ENCODE measurements at places on chromosomes 2 and 18.

- no peak for DNase-seq
Measured at GRCh38 chr2:105926960-105927678, 182.4 kb downstream of the NCK2 start.

DNA sequence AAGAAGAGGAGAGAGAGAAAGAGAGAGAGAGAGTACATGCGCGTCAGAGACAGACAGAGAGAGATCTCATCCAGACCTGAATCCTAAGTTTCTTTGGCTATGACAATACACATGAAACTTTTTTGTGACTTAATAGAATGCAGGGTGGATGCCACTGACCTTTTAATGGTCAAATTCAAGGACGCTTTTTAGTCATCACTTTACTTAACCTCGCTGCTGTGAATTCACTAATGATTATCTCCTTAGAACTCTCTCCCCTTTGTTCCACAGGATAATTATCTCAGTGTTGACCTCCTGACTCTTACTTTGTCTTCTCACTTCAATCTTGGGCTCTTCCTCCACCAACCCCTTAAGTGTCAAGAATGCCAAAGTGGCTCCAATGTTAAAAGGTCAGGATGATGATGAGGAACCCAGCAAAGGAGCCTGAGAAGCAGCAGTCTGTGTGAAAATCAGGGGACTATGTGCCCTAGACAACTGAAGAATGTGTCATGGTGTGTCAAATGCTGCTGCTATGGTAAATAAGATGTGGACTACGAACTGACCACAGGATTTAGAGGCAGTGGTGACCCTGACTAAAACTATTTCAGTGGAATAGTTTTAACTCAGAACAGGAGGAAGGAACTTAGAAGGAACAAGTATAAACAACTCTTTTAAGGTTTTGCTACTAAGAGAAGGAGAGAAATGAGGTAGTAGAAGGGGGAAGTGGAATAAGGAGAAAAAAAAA lies 382.1 kb downstream of the ZEB2 start:
- DNase-seq, result no peak

- no peak for DNase-seq
Measured at GRCh38 chr2:153431114-153431513, 47.4 kb downstream of the RPRM start.

GRCh38 chr2:157897106-157897971 lies 21.2 kb upstream of the ACVR1 start:
- DNase-seq, result no peak

DNA sequence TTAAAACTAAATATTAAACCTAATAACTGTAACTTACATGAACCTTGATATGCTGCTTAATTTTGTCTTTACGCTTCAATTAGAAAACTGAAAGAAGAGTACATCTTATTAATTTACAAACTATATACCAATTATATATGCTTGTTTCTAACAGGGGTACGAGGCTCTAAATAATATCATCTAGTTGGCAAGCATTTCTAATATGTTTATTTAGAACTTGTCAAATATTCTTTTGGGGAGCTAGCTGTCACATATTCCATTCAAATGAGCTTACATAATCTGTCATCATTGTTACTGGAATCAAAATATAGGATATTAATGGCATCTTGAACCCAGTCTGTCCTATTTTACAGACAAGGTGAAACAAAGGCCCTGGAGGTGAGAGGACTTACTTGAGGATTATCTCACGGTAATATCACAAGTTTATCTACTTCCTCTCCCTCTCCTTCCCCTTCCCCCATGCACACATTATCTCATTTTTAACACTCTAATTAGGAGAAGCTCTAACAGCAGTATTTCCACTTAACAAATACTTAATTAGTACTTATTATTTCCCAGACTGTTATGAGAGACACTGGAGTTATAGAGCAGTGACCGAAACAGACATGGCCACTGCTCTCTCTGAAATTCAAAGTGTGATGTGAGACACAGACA lies 3.5 kb downstream of the PRKD3 start:
- DNase-seq, result no peak

GRCh38 chr2:138395565-138396306 lies 105.8 kb upstream of the SPOPL start:
- no peak for DNase-seq

GRCh38 chr2:164597983-164598382 lies 23.3 kb downstream of the GRB14 start:
- DNase-seq, result no peak

GRCh38 chr2:43880471-43880870 lies 41.7 kb downstream of the ABCG8 start:
- DNase-seq, result no peak

- DNase-seq, result no peak
Measured at GRCh38 chr2:160700021-160700814, 206.6 kb upstream of the RBMS1 start.

DNA sequence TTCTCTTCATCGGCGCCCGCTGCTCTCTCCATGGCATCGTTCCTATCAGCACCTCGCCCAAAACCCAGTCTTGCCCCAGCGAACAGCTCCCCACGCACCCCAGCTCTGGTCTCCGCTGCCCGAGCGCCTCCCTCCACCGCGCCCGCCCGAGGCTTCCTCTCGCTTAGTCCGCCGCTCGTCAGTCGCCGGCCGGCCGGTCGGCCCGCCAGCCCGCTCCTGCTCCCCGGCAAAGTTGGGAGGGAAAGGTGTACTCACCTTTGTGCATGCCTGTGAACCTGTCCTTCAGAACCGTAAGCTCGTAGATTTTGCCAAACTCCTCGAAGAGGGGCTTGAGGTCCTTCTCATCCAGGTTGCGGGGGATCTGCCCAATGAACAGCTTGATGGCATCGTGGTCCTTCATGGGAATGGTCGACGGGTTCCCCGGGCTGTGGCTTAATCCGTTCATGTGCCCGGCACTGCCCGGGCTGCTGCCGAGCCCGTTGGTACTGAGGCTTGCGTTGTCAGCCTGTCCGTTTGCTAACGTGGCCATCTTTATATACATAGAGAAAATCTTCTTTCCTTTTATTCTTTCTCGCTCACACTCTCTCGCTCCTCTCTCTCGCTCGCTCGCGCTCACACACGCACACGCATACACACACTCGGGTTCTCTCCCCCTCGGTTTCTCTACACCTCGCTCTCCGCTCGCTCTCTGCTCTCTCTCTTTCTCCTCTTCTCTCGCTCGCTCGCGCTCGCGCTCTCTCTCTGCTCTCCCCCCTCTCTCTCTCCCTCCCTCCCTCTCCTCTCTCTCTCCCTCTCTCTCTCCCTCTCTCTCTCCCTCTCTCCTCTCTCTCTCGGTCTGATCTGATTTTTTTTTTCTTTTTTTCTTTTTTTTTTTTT lies at the start of gene CELF4:
Gene CELF4 (minus strand): TSS at position 698 of the 876 bp plus-strand sequence.
- peak; percentile 88 for DNase-seq

GRCh38 chr18:70671889-70672565 lies 383.2 kb downstream of the SOCS6 start:
- no peak for DNase-seq

GRCh38 chr18:32442575-32442974 lies 28.1 kb downstream of the GAREM1 start:
- no peak for DNase-seq

- DNase-seq, result no peak
Measured at GRCh38 chr2:44295633-44296359, 20.5 kb downstream of the SLC3A1 start.

- no peak for DNase-seq
Measured at GRCh38 chr2:169712791-169713227, 18.5 kb downstream of the PHOSPHO2 start.

DNA sequence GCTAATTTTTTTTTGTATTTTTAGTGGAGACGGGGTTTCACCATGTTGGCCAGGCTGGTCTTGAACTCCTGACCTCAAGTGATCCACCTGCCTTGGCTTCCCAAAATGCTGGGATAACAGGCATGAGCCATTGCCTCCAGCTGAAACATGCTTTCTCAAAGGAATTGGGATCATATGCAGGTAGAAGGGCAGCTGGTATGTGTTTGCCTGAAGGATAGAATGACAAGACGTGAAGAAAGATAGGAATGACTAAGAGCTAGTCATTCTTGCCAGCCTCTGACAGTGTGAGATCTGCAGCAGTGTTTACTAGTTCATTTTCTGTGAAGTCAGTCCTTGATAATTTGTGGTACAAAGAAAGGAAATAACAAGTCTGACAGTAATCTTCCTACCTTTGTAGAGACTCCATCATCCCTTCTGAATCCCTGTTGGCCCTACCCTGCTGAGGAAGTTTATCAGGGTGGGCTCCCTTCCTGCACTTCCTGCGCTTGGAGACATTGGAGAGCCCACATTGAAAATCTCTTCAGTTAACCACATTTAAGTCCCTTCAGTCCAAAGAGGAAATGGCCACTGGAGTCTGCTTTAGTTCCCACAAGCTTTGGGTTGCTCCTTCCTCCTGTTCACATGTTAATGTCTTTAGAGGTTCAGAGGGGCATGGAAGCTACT lies 14.7 kb downstream of the CFLAR start:
- DNase-seq, result no peak

- DNase-seq, result no peak
Measured at GRCh38 chr2:2663401-2664036, 332.4 kb upstream of the MYT1L start.

DNA sequence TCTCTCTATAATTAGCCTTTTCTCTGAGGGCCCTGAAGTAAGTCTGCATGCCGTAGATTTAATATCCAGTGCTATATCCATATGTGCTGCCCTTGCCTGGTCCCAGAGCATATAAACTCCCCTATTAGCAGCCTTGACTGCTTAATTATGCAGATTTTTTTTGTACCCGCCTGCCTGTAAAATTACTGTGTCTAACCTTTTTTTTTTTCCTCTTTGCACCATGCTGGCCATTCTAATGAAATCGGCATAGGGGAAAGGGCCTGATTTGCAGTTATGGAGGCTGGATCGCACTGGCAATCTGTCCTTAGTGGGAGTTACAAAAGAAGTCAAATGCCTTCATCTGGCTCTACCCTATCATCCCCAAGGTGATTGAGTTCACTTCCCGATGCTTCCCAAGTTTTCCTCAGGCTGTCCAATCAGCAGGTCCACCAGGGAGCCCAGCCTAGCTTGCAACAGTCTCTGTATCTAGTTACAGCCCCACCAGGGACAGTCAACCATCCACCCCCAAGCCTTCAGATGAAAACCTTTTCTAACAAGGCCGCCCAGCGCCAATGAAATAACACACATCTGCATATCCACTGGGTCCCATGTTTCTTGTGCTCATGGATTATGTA lies 239.0 kb downstream of the ZNF521 start:
- DNase-seq, result no peak

GRCh38 chr2:146597291-146597690 lies 1247.5 kb upstream of the ACVR2A start:
- DNase-seq, result no peak

DNA sequence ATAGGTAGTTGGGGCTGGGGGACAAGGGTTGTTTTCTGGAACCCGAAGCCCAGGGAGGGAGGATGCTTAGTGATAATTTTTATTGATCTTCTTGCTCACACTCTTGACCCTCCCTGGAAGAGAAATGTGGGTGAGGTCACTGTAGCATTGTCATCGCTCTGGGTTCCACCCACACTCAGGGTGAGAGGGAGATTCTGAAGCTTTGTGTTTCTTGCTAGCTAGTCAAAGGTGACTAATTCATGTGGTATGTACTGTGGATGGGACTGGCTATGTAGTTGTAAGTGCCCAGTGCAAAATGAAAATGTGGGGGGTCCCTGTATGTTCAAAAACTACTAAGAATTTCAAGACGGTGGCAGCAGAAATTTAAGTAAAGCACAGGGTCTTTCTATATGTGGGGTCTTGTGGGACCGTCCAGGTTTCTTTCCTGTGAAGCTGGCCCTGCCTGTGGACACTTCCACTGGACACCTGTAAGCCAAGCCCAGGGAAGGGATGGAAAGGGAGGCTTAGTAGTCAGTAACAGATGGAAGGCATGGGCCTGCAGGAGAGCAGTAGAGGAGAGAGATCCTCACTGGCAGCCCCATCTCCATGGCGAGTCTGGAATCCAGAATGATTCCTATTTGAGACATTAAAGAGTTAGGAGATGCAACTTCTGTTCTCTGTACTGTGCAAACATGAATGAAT lies 35.0 kb downstream of the TSN start:
- DNase-seq, result no peak

DNA sequence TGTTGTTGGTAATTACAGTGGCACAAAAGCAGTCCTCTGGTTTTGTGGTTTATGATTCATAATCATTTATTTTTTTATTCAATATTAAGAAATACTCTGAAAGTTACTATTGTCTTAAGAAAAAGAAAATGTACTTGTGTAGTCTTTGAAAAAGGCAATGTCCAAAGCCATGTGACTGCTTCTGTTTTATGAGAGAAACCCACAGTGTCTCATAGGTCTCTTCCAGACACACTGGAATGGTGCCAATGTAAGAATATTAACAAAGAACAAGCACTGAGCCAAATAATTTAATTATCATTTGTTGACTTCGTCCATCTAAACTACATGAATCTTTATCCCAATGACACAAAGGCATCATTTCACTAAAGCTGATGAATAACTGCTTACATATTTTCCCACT lies 62.5 kb downstream of the RPRM start:
- no peak for DNase-seq

- DNase-seq, result no peak
Measured at GRCh38 chr18:76379226-76380126, 115.6 kb downstream of the ZNF516 start.

DNA sequence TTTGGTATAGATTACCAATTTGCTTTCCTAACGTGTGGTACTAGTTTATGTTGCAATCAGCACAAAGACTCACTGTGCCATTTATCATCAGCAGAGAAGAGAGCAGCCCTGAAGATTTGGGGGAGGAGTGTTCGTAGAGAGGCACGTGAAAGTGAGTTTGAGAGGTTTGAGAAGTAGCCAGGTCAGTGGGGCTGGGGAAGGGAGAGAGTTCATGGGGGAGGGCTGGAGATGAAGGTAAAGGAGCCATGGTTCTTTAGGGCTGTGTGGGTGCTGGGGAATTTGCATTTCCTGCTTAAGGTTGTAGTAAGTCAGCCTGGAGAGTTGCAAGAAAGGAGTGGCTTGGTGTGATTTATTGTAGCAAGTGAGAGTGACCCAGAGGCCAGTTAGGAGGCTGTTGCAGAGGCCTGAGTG lies 172.1 kb downstream of the NEDD4L start:
- DNase-seq, result peak; percentile 43

GRCh38 chr2:37829202-37829601 lies 95.9 kb upstream of the RMDN2 start:
- DNase-seq, result no peak

DNA sequence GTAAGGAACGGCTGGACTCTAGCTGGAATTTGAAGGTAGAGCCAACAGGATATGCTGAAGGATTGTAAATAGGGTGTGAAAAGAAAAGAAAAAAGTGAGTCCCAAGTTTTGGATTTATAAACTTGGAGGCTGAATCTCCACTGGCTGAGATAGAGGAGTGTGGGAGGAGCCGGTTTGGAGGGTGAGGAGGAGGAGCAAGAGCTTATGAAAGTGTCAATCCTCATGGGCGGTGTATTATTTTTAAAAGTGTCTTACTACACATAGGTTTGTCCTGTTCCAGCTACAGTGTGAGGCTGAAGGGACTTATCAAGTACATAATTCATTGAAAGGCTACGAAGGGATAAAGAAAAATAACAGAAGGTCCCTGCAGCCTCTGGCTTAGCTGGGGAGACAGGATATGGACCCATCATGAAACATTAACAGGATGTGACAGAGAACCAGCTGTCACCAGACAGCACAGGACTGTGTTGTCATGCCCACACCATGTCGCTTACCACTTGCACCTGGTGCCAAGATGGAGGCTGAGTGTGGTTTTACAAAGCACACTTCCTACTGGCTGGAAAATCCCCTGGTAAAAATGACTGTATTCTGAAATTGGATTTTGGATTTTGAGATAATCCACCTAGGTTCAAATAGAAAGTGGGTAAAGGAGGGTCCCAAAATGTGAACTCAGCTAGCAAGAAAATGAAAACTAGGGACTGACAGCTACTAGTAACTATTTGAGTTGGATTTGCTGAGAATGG lies 2.5 kb upstream of the MREG start:
- peak; percentile 74 for DNase-seq

- DNase-seq, result no peak
Measured at GRCh38 chr18:79438089-79438897, 42.6 kb downstream of the NFATC1 start.

All from NCI-H510A treated with DMSO at 0.1 percent for 48 hours (cell line).